ENCODE measurements at places on chromosomes 3 and 15.

- no peaks in the 10 kb centered on the region for H3K27me3 ChIP-seq
- no peak for DNase-seq
- H3K4me1 ChIP-seq, result no peaks in the 10 kb centered on the region
- H3K36me3 ChIP-seq, result no peaks in the 10 kb centered on the region
Observed at GRCh38 chr3:144229953-144230352, 258.3 kb downstream of the DIPK2A start.

GRCh38 chr15:101168463-101168824 lies 83.4 kb downstream of the CHSY1 start:
- H3K4me3 ChIP-seq, result no peak overlapping the region
- DNase-seq, result no peak
- H3K4me1 ChIP-seq, result peaks cover 12% of the 10 kb centered on the region
- H3K36me3 ChIP-seq, result peaks cover 6% of the 10 kb centered on the region

DNA sequence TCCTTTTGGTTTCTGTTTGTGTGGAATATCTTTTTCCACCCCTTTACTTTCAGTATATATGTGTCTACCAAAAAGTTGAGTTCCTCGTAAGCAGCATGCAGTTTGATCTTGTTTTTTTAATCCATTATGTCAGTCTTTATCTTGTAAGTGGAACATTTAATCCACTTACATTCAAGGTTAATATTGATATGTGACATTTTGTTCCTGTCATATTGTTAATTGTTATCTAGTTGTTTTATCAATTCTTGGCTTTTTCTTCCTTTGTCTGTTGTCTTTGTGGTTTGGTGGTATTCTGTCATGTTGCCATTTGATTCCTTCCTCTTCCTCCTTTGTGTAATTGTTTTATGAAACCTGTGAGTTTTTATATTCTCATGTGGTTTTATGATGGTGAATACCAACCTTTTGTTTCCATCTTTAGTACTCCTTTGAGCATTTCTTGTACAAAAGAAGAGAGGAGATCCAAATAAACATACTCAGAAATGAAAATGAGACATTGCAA lies 43.4 kb upstream of the XCR1 start:
- H3K4me3 ChIP-seq, result no peak overlapping the region
- H3K27me3 ChIP-seq, result peaks cover 5% of the 10 kb centered on the region
- H3K4me1 ChIP-seq, result peaks cover 13% of the 10 kb centered on the region
- DNase-seq, result no peak
- no peak overlapping the region for H3K27ac ChIP-seq
- no peaks in the 10 kb centered on the region for H3K36me3 ChIP-seq

- peaks cover 4% of the 10 kb centered on the region for H3K27me3 ChIP-seq
- no peaks in the 10 kb centered on the region for H3K36me3 ChIP-seq
- no peak overlapping the region for H3K4me3 ChIP-seq
- peaks cover 3% of the 10 kb centered on the region for H3K4me1 ChIP-seq
Observed at GRCh38 chr3:40057077-40057476, 247.7 kb downstream of the MYRIP start.

DNA sequence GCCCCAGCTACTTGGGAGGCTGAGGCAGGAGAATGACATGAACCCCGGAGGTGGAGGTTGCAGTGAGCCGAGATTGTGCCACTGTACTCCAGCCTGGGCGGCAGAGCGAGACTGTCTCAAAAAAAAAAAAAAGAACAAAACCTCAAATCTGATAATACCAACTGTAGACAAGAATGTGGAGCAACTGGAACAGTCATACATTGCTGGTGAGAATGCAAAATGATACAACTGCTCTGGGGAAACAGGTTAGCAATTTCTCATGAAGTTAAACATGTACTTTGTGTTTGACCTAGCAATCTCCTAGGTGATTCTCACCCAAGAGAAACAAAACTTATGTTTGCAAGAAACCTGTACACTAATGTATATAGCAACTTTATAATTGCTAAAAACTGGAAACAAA lies 4.4 kb upstream of the VHL start:
- peaks cover 2% of the 10 kb centered on the region for H3K4me1 ChIP-seq
- H3K4me3 ChIP-seq, result no peak overlapping the region
- no peak overlapping the region for H3K27ac ChIP-seq
- DNase-seq, result no peak
- H3K27me3 ChIP-seq, result no peaks in the 10 kb centered on the region

All from mesothelial cell of epicardium (in vitro differentiated cells).